Head of caudate nucleus (tissue), 42 donors: ENCODE measurements at places on chromosomes 5 and 9.

- DNase-seq: peak; percentile 87
Observed at GRCh38 chr9:89675058-89675742, 70.4 kb downstream of the GADD45G start.

- DNase-seq: no peak
Observed at GRCh38 chr5:99815-100214, 7.8 kb downstream of the PLEKHG4B start.

GRCh38 chr5:33105521-33105941, 335.2 kb upstream of the TARS1 start:
- DNase-seq: no peak

GRCh38 chr9:116062206-116062550, 91.4 kb upstream of the PAPPA start:
- no peak for DNase-seq

DNA sequence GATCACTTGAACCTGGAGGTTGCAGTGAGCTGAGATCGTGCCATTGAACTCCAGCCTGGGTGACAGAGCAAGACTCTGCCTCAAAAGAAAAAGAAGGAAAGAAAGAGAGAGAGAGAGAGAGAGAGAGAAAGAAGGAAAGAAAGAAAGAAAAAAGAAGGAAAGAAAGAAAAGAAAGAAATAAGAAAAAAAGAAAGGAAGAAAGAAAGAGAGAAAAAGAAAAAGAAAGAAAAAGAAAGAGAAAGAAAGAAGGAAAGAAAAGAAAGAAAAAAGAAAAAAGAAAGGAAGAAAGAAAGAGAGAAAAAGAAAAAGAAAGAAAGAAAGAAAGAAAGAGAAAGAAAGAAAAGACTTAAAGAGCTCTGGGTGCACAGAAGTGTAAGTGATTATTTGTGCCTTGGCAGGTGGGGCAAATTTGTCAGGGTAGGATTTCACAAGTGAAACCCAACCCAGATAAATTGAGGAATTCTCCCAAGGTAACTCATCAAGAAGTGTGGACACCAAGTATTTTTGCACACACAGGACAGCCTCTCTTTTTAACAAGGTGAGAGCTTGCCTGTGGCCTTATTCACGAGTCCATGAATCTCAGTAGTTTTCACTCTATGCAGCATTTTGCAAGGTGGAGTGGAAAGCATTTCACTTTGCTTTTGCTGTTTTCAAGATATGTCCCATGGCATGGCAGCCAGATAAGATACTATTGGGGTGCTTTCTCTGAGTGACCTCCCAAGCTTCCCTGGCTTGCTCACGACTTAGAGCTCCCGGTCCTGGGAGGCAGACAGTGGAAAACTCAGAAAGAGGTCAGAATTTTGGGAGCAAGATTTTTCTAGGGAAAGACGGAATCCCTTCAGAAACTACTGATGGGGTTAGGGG, 57.8 kb downstream of the C9orf153 start:
- no peak for DNase-seq
